ENCODE measurements at places on chromosomes 13 and 19.

GRCh38 chr19:48731452-48731851 lies 9.0 kb downstream of the RASIP1 start:
- DNase-seq, result no peak

DNA sequence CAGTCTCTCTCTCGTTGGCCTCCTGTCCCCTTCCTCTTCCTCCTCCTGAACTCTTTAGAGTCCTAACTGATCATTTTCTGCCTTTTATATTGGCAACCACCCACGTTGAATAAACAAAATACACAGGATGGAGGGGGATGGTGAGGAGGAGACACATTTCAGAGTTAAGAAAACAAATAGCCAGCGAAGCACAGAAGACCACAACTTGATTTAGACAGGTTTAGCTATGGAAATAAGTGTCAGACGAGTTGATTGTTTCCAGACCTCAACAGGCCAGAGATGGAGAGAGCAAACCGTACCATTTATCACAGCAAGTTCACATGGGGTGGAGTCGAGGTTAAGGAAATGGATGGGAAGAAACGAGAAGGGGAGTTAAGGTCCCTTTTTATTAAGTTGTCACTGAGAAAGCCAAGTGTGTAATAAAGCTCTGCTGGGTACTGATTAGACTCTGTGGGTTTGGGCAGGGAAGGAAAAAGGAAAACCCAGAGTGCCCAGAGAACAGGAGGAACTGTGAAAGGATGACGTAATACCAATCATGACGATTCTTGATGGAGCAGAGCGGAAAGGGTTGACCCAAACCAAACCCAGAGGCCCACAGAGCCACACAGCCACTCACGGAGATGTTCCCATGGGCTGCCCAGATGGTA lies 11.1 kb upstream of the SERP2 start:
- DNase-seq, result no peak

DNA sequence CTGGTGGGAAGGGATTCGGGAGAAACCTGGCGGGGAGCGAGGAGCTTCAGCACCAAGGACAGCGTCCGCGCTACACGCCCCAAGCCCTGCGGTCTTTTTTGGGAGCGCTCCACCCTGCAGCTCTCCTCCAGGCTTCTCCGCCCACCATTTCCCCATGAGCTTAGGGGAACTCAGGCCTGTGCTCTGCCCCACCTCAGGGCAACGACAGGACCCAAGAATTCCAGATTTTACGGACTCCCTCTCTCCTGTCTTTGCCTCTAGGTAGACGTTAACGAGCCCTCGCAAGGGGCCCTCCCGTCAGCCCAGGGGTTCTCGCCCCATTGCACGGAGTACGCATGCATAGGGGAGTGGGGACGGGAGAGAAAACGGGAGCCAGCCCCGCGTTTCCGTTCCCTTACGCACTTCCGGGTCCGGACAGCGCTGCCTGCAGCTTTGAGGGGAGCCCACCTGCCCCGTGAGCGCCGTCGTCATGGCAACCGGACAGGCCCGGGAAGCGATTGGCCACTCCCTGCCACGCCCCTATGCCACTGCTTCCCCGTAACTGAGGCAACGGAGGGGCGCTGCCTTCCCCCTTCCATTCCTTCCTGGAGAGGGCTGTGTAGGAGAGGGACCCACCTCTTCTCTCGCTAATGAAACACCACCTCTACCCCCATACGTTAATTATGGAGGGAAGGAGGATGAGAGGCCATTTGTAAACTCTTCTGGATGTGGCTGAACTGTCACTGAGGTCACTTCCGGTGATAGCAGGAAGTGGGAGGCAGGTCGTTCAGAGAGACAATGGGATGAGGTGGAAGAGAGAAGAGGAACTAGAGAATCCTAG lies 20.8 kb downstream of the NOVA2 start:
- peak; percentile 9 for DNase-seq

DNA sequence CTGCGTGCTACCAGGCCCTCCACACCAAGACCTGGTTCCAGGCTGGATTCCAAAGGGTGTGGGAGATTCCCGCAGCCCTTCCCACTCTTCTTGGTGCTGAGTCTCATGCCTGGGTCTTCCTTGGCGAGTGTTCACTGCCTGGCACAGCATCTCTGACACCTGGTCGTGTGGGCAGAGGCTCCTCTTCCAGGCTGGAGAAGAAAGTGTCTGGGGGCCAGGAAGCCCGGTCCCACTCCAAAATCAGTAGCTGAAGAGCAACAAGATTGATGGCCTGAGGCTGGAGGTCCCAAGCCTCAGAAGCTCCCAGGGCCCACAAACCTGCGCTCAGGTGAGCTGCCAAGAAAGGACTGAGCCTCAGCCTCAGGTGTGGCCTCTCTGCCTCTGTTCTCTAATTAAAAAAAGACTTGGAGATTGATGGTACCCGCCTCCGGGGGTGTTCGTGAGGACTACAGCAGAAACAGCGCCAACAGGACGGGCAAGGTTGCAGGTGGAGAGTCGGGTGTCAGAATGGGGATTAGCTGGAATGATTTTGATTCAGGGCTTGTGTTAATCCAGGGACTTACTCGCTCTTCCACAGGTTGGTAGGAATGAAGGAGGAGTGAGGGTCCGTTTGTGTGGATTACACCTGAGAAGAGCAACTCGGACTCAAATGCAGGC lies 217.5 kb downstream of the TEX29 start:
- DNase-seq, result no peak

GRCh38 chr13:98279473-98280175 lies 102.6 kb upstream of the RNF113B start:
- peak; percentile 91 for DNase-seq

Measured in NCI-H2081 (cell line).